ENCODE measurements at places on chromosomes 5 and 9. TPM values are rescaled to one million over a fixed set of nuclear protein-coding genes. Genes with fewer than 3 reads are reported as not detected.

Gene GKAP1
- total RNA-seq, result 0.65 TPM

Gene SNX24
- total RNA-seq, result 25.6 TPM

Gene CAMK4
- 4.0 TPM for total RNA-seq

Gene ANKRD34B
- total RNA-seq, result not detected

Gene OR1J2
- total RNA-seq, result 0.24 TPM

Gene LCN12
- total RNA-seq, result not detected

Gene GNPDA1
- 66.2 TPM for total RNA-seq

Gene PCDHA6
- 2.1 TPM for total RNA-seq

Gene UBQLN1
- total RNA-seq, result 161 TPM
